ENCODE measurements at places on chromosomes 4 and X.

- no peak for DNase-seq
These were observed 52.1 kb upstream of the LHFPL1 start for GRCh38 chrX:112731793-112732192.

GRCh38 chrX:69615342-69615741 lies 571 bp upstream of the EDA start:
- no peak for DNase-seq

DNA sequence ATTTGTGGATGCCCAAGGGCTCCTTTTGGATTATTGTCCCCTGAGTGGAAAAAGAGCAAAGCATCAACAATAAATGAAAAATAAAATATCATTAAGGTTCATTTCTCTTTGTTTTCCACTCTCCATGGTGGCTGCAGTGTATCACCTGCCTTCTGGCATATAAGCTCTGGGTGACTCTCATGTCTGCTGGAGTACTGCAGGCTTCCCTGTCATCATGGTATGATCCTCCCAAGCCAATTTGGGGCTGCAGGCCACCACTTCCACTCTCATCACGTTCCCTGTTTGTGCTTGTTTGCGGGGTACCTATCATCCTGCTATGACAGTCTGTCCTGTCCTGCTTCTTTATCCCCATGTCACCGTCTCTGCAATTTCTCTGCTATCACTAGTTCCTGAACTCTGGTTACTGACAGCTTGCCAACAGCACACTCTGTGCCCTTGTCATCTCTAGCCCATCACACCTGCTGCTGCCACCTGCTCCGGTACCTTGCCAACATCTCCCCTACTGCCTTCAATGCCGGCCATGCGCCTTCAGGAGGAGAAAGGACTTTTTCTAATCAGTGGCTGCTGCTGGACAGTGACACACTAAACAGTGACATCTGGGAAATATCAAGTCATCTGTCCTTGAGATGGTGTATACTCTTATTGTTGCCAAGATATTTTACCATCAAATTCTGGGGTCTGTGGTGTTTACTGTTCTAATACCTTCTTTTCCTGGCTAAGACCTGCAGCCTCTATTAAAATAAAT lies 23.0 kb upstream of the FGF5 start:
- no peak for DNase-seq

GRCh38 chrX:112056886-112057285 lies 25.7 kb downstream of the TRPC5 start:
- DNase-seq = no peak

DNA sequence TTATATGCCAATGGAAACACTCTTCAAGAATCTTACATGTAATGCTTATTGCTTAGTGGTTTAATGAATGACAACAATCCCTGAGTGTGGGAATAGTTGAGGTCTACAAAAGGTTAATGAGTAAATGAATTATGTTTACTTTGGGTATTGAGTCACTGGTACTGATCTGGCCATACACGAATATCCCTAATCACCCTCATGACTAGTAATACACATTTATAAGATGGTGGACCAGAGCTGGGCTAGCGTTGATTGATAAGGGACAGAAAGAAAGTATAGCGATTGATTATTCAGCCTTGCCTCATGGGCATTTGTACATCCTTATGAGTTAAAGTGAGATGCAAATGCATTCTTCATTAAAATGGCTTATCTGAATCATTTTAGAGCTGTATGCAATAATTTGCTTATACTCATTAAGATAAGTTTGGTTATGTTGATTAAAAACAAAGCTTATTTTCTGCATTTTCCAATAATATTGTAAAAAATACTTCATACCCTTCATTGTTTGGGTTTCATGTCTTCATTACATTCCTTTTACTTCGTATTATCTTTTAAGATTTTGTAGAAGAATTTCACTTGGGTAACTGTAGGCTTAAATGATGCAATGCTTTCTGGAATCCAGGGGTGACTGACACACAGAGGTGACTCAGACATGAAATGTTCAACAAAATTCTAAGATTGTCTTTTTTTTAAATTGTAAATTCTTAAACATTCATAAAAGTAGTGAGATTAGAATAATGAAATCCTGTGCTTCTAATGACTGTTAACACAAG lies 47.4 kb downstream of the FGF2 start:
- no peak for DNase-seq

- no peak for DNase-seq
These were observed 840 bp downstream of the GUF1 start for GRCh38 chr4:44679060-44679459.

DNA sequence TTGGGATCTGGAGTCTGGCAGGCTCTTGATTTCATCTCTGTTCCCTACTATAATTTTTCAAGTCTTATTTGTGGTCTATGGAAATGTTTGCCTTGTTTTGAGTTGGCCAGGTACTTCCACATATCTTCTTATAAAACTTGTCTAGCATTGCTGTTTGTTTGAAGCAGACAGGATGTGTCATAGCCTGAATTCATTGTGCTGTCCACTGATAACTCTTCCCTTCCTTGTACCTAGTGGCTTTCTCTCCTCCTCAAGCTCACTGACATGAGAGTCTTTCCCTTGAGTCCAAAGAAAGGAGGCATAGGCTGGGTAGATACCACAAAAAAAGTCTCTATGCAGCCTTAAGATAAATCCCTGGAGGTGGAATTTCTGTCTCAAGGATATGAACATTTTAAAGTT lies 59.2 kb upstream of the FAM241A start:
- DNase-seq = no peak

DNA sequence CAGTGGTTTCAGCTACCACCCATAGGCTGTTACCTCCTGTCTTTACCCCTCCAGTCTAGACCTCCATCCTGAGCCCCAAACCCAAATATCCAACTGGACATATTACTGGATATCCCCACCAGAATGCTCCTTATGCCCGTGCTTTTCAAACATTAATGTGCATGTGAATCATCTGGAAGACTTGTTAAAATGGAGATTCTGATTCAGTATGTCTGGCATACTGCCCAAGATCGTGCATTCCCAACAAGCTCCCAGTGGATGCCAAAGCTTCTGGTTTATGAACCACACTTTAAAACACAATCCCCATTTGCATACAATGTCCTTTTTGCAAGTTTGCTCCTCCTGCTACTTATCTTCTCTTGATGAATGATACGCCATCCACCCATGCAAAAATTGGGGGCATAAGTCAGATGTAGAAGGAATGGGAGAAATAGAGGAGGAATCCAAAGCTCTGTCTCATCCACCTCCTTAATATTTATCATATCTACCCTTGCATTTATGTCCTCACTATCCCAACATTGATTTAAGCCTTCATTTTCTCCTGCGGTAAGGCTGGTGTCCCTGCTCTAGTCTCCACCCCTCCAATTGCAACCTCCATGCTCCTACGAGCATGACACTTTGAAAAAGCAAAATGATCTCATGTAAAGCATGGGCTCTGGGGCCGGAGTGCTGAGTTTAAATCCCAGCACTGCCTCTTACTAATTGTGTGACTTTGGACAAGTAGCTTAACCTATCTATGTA lies 7.4 kb upstream of the PGRMC1 start:
- no peak for DNase-seq

DNA sequence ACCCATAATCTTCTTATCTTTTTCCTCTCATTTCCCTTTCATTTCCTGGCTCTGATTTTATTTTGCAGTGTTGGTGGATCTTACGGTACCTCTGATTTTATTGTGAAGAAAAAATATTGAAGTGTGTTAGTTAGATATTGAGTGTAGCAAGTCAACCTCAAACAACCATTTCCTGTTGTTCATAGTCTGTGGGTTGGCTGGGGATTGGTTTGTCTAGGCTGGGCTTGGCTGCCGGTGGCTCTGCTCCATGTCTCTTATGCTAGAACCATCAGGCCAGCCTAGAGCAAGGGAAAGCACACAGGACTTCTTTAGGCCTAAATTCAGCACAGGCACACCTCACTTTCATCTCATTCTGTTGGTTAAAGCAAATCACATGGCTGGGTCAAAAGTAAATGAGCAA lies 383.1 kb upstream of the LCORL start:
- DNase-seq = no peak

DNA sequence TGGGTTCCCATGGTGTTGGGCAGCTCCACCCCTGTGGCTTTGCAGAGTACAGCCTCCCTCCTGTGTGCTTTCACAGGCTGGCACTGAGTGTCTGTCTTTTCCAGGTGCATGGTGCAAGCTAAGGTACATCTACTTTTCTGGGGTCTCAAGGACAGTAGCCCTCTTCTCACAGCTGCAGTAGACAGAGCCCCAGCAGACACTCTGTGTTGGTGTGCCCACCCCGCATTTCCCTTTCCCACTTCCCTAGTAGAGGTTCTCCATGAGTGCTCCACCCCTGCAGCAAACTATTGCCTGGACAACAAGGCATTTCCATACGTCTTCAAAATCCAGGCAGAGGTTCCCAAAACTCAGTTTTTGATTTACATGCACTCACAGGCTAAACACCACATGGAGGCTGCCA lies 143.0 kb downstream of the TECRL start:
- no peak for DNase-seq

DNA sequence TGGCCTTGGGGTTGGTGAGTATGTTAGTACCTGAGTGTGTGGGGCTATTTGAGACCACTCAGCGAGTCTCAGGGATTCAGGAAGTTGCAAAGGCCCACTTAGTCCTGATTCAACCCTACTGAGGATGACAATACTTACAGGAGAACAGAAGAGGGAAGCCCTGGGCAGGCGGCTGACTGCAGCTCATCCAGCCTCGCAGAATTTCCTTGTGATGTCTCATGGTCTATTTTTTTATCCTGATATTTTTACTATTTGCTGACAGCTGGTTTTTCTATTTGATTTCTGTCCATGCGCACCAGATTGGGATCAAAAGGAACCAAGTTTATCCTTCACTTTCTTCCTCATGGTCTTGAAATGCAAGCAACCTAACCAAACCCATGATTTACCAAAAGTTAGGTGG lies 201.8 kb upstream of the LNX1 start:
- DNase-seq = no peak

- no peak for DNase-seq
These were observed 49.6 kb downstream of the GRIA2 start for GRCh38 chr4:157270108-157270507.

DNA sequence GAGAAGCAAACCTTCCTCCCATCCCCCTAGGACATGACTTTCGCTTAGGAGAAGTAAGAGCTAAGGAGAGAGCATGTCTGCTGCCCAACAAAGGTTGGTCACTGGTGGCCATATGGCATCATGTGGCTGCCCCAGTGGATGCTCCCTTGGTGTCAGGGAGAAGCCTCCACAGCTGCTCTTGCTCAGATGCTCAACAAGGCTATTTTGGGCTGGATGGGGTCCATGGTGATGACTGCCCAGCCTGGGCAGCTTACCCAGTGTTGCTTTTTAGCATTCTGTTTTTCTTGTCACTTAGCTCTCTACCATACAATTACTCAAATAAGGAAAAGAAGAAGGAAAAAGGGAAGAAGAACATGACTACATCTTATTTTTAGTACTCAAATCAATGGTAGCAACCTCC lies 48.9 kb upstream of the PPARGC1A start:
- no peak for DNase-seq

DNA sequence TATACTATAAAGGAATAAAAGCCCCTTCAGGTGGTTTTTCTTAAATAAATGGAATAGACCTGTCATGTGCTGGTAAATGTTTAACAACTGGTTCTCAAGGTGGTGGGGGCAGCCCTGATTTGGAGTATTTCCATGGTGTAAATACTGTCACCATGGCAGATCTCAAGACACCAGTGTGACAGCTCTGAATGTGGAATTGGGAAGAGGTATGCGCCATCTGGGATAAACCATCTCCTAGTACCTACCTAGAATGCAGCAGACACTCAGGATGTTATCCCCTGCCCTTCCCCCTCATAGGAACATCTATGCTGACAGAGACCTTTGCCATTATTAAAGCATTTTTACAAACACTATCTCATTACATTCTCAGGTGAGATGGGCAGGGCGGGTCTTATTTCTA lies 26.4 kb upstream of the TMSB4X start:
- no peak for DNase-seq

GRCh38 chrX:78102091-78102490 lies 2.0 kb upstream of the PGK1 start:
- no peak for DNase-seq

GRCh38 chrX:111868726-111869638 lies 7.0 kb upstream of the TRPC5OS start:
- no peak for DNase-seq

DNA sequence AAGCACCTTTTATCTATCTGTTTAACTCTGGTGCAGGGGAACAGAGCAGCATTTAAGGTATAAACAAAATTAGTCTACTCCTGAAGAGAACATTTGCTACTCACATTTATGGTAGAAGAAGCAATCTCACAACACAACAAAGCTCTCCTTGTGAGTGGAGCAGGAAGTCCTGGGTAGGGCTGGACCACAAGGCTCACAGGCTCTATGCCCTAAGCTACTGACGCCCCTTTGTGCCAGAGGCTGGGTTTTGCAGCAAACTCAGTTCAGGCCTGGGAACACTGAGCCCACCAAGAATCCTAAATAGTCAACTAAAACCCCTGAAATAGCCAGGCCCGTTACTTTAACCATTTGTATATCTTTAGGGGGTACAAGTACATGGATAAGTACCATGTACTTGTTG lies 4.7 kb upstream of the ZXDB start:
- DNase-seq = no peak

DNA sequence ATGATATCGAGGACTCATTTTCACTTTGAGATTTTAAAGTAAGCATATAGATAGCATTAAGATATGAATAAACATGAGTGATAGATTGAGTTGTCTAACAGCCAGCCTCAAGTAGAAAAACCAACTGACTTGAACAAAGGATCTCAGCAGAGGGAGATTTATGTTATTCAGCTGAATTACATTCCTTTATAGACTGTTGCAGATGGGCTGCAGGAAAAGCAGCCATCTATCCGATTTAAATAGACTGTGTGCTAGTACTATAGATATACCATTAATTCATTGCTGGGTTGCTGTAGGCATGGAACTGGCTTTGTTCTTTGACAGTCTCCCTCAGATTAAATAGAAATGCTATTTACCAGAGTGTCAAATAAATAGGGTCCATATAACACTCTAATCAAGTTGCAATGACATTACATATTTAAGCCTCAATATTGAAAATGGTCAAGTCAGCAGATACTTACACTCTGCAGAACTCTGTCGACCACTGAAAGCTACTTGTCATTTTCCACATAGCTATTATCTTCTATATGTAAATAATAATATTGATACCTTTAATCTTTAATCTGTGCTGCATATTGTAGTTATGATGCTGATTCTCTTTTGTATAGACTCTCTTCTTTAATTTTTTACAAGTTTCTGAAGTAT lies 750.8 kb downstream of the CENPC start:
- no peak for DNase-seq

DNA sequence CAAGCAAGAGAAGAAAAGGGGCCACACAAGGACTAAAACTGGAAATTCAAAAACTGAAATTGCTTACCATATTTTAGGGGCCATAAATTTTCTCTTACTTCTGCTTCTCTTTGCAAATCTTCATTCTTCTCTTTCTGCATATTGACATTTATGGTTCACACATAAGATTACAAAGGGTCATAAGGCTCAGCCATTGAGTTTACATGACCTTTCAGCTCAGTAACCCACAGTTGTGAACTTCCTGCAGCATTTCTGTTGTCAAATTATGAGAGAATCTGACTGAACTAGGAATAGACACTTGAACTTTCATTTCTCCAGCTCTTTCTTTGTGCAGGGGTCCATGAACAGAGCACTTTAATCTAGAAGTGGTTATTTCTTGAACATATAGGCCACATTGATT lies 434.8 kb upstream of the CT83 start:
- no peak for DNase-seq

- no peak for DNase-seq
These were observed 45.3 kb downstream of the HMGB2 start for GRCh38 chr4:173288698-173289352.

All from SHP77 (cell line).